Lung microvascular endothelial cell (primary cell): ENCODE measurements at places on chromosomes 3 and 15.

DNA sequence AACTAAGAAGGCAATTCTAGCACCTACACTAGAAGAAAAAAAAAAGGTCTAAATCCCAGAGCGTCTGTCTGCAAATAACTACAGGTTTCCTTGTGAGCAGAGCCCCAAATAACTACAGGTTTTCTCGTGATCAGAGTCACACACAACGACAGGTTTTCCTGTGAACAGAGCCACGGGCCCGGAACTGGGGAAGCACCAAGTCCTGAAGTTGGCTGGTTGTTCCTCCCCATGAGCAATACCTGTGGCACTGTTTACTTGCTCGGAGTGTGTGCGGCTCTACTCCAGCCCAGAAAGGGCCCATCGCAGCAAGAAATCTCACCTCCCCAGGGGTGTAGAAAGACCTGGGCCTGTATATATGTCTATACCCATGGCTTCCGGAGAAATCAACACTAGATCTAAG, 644 bp upstream of the MASP1 start:
- DNase-seq, result no peak

GRCh38 chr3:194377708-194378107, 8.2 kb upstream of the LRRC15 start:
- no peak for DNase-seq

- DNase-seq, result peak; percentile 51
These were observed 438 bp downstream of the SHOX2 start for GRCh38 chr3:158105710-158106253.

DNA sequence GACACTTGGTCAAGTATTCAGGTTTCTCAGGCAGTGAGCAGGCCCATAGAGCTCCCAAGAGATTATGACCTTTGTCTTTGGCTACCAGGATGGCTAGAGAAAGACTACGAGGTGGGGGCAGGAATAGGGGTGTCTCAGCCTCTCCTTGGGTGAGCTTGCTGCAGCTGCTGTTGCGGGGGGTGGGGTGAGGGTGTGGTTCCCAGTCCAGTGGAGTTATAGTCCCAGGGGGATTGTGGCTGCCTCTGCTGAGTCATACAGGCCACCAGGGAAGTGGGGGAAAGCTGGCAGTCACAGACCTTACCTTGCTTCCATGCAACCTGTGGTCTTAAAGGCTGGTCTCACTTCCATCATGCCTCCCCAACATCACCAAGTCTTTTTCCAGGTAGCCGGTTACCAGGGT, 31.7 kb downstream of the ATP2C1 start:
- no peak for DNase-seq

- no peak for DNase-seq
These were observed 108.8 kb upstream of the CRBN start for GRCh38 chr3:3288255-3288654.

- DNase-seq, result no peak
These were observed 555.8 kb upstream of the ALCAM start for GRCh38 chr3:104810896-104811295.

- DNase-seq, result no peak
These were observed 59.1 kb downstream of the RGMA start for GRCh38 chr15:93029836-93030429.

DNA sequence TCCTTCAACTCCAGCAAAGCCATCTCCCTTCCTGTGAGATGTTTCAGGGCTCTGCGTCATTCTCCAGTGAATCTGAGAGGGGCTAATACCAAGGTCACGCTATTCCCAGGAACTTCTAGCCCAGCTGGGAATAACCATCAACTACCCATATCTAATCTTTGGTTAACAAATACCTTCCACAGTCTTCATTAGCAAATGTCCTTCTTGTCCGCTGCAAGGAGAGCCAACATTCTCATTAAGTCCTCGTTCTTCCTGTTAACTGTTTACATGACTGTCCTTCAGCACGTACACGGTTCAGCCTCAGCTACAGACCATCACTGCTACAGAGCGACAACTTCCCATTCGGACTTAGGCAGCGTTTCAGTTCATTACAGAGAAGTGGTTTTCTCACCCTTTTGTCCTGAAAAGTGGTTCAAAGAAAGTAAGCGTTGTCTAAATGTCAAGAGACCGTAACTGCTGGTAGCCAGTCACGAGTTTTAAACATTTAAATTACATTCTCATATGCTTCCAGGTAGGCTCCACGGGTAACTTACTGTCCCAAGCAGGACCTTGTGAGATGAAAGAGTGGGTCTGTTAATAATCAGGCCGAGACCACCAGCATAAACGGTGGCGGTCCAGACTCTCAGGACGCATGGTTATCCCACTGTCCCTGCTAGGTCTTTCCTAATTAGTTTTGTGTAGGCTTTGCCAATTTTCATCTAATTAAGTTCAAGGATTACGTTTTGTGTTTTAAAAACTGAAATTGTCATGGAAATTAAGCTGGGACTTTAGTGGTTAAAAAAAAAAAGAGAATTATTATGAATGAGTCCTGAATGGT, 63.8 kb downstream of the CHSY1 start:
- peak; percentile 94 for DNase-seq

- no peak for DNase-seq
These were observed 6.9 kb downstream of the CXCR6 start for GRCh38 chr3:45950131-45950530.

GRCh38 chr3:86991482-86991815, 500 bp upstream of the VGLL3 start:
- no peak for DNase-seq

GRCh38 chr3:108518895-108519294, 8.5 kb upstream of the MYH15 start:
- DNase-seq, result peak; percentile 40

DNA sequence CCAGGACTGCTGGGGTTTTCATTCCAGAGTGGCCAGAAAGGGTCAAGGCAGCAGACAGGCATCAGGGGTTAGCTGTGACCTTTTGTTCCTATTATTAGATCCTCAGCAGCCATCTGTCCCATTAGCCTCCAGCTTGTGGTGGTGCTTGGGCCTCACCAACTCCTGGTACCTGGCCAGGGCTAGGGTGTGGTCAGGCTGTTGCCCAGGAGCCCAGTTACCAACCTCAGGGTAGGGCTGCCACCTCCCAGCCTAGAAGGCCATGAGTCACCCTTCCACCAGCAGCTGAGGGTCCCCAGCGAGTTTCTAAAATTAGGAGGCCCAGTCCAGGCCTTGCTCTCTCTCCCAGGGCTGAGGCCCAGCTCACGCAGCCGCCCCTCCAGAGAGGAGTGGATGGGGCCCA, 12.2 kb downstream of the TMEM43 start:
- no peak for DNase-seq

GRCh38 chr15:40743921-40744814, 10.9 kb downstream of the RMDN3 start:
- DNase-seq, result no peak

DNA sequence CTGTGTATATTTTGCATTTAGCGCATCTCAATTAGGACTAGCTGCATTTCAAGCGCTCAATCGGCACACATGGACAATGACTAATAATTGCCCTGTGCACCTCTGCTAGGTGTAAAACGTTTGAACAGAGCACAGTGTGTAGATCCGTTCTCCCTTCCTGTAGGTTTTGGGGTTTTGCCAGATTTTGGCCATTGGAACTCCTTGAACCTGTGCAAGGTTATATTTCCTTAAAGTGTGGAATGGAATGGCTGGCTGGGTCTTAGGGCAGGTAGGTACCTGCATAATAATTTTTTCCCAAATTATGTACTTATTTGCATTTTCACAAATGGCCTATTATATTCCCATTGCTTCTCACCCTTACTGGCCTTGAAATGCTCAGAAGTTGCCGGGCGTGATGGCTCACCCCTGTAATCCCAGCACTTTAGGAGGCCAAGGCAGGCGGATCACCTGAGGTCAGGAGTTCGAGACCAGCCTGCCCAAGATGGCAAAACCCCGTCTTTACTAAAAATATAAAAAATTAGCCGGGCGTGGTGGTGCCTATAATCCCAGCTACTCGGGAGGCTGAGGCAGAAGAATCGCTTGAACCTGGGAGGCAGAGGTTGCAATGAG, 777 bp downstream of the RNU5B-1 start:
- DNase-seq, result no peak

- DNase-seq, result no peak
These were observed 63.4 kb downstream of the LRIG1 start for GRCh38 chr3:66437341-66437929.

GRCh38 chr3:129867506-129868124, 25.9 kb downstream of the TMCC1 start:
- no peak for DNase-seq

DNA sequence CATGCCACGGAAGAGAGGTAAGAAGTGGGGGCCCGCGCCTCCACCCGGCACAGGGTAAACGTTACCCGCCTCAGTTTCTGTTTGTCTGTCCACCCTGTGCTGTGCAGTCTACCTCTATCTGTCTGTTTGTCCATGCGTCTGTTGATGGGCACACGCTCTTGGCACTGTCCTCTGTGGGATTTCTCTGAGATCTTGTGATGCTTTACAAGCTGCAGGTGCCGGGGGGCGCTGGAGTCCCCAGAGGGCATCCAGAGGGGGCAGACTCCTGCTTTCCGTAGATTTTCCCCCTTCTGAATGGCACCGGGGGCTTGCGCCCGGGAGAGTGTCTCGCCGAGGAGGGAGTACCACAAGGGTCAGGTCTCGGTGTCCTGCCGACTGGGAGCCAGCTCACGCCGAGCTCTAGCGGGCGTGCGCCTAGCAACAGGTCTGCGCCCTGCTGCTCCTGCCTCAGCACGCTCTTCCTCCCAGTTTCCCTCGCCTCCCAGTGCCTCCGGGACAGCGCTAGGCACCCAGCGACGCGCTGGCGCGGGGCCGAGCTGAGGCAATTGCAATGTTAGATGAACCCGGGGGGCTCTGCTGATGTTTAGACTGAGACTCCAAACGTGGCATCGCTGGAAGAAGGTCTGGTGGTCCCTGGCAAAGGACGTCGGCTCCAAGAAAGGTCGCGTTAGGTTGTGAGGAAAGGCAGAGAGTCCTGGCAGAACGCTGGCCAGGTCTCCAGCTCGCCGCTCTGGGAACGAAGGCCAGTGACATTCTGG, 667 bp downstream of the CEMIP start:
- DNase-seq, result peak; percentile 23

DNA sequence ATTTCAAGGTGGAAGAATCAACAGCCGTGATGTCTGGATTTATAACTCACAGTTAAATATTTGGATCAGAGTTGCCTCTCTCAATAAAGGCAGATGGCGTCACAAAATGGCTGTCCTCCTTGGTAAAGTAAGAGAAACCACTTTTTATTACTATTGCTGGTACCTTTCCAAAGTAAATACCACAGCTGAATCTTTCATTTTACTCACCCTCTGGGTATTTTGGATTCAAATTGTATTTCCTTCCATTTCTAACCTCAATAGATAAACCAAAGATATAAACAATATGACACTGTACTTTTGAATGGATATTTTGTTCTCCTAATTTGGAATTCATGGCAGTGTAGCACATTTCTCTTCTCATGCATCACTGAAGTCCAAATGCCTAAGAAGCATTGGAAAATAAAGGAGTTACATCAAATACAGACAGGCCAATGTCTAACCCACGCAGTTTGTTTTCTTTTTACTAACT, 29.5 kb downstream of the KLHL24 start:
- peak; percentile 65 for DNase-seq

DNA sequence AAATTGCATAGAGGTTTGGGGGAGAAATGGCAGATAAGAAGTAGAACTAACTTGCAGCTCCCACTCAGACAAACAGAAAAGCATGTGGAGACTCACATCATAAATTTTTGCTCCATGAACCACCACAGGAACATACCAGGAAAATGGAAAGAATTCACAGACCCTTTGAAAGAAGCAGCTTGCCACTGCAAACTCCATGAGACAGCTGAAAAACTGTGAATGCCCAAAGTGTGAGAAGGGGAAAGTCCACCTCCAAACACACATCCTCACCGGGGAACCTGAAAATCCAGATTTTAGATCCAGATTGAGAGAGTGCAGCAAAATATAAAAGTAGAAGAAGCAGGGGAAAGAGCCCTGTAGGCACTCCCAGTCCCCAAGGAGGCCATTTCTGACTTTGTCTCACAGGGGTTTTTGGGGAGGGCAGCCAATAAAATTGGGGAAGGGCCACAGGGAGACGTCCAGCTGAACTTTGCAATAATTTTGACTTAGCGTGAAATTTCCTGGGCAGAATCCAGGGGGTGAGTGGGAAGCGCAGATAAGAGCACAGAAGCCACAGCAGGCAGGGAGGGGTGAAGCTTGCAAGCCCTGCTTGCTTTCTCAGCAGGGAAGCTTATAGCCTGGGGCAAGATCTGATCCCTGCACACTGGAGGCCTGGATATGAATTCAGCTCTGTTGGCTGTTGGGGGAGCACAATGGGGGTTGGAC, 183.4 kb upstream of the UBE2E2 start:
- no peak for DNase-seq

DNA sequence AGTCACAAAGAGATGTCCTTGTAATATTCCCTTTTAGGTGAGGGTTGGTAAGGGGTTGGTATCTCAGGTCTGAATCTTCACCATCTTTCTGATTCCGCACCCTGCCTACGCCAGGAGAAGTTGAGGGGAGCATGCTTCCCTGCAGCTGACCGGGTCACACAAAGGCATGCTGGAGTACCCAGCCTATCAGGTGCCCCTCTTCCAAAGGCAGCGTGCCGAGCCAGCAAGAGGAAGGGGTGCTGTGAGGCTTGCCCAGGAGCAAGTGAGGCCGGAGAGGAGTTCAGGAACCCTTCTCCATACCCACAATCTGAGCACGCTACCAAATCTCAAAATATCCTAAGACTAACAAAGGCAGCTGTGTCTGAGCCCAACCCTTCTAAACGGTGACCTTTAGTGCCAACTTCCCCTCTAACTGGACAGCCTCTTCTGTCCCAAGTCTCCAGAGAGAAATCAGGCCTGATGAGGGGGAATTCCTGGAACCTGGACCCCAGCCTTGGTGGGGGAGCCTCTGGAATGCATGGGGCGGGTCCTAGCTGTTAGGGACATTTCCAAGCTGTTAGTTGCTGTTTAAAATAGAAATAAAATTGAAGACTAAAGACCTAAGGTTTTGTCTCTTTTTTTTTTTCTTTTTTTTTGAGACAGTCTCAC, 19.8 kb downstream of the TYRO3 start:
- DNase-seq, result no peak

GRCh38 chr3:129428007-129428375, 445 bp downstream of the EFCAB12 start:
- no peak for DNase-seq

- peak; percentile 97 for DNase-seq
These were observed 225.5 kb upstream of the IL12A start for GRCh38 chr3:159763011-159763601.

DNA sequence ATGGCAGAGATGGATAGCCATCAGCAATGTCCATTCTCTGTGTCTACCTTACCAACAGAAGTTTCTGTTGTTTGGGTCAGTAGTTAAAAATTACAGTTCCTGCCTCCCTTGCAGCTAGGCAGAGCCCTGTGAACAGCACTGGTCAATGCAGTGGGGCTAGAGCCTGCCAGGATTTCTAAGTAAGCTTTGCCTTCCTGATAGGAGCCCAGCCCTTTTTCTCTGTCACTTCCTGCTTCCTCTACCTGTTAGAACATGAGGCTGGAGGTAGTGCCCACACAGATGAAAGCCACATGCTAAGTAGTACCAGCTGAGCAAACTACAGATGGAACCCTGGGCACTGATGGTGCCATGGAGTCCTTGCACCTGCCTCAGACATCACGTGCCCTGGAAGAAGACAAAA, 45.0 kb downstream of the MGLL start:
- no peak for DNase-seq
